ENCODE measurements at places on chromosomes 11 and 22.
A peak's percentile ranks its signal among the peaks of the same experiment; 100 is the strongest.

DNA sequence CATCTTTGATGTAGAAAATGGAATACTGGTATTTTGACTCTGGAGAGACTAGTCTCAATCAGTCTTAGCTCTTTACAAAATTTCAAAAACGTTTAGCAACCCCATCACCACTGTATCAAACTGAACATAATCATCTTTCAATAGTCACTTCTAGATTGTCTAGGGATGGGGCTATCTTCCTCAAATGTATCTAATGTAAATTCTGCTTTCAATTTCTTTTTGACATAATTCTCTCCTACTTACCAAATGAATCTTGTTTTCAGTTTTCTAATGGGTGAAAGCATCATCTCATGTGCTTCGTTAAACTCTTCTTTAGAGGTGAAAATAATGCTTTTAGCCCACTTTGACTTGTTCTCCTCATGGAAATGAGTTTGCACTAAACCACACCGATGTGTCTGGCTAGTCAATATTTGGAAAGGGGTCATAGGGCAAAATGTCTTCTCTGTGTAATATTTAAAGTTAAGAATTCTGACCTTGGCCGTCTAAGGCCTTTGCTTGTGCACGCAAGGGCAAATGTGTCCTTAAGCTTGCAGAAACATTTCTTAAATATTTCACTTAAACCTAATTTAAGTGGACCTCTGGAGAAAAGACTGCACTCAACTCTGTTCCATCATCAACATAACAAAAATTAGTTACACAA lies 5.2 kb downstream of the SIK3 start:
- DNase-seq: no peak

DNA sequence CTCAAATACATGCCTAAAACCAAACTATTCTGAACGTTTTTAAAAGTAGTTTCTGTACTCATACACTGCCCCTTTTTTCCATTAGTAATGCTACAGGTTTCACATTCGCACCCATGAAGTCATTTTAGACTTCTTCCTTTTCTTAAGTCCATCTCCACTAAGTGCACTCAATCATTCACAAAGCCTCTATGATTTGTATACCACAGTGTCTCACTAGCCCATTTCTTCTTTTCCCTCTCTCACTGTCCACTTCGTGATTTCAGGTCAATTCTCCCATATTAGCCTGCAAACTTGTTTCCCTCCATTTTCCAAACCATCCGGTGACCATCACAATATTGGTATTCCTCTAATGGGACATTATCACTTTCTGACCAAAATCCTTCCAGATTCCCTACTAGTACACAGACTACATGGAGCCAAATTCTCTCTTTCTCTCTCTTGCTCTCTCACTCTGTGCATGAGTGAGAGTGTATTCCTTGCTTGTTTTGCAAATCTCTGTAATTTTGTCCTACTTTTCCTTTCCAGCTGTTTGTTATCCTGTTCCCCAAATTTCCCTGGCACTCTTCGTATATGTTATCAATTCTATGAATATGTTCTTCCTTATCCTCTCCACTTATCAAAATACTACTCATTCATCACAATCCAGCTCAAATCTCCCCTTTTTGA lies 3.4 kb upstream of the ZC3H12C start:
- DNase-seq: no peak

DNA sequence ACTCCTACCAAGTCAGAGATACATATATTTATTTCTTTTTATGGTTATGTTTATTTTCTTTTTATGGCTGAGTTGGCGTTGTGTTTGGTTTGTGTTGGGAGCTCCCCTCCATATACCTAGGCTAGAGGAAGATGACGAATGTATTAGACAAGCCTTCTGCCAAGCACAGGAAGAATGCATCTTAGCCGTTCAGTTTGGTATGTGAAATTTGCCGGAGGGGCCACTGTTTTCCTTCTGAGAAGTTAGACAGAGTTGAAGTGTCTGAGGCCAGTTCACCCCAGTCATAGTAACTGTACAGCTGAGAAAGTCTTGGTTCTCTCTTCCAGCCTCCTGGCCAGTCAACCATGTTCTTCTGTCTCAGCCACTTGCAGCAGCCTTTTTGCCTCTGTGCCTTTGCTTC lies 29.8 kb downstream of the TEAD1 start:
- peak; percentile 39 for DNase-seq

DNA sequence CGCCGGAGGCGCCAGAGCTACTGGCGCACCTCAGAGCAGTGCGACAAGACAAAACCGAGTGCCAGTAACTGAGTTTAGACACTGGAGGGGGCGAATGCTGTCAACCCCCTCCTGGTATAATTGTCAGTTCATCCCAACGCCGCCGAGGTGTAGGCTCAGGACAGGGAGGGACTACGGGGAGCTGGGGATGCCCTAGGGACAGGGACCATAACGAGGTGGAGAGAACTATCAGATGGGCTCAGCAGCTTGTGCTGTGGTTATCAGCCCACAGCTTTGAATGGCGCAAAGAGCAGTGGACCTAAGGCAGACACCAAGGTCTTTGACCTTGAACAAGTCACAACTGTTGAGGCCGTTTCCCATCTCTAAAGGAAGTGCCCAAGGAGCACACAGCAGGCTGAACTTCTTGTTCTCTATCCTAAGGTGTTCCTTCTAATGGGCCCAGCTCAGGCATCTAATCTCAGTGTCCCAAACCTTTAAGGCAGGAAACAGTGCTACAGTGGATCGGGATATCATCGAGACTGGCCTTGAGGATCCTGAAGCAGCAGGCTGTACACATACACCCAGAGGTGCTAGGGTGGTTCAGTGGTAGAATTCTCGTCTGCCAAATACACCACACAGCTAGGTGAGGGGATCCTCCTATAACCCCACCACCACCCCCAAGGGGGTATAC lies 958 bp upstream of the TUT1 start:
- no peak for DNase-seq

DNA sequence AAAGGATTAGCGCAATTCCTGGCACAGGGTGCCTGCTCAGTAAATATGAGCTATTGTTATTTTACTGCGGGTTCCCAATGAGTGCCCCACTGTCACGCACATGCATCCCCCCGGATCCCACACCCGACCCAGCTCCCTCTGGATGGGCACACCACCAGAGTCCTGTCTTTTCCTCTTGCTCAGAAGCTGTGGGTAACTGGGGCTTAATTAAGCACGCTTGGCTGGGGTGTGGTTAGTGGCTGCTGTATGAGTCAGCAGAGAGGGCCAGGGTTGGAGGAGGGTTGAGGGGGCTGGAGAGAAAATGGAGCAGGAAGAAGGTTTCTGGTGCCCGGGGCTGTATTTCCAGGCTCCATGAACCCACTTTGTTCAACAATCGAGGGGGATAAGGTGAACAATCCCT lies 30.3 kb upstream of the NECTIN1 start:
- peak; percentile 30 for DNase-seq

DNA sequence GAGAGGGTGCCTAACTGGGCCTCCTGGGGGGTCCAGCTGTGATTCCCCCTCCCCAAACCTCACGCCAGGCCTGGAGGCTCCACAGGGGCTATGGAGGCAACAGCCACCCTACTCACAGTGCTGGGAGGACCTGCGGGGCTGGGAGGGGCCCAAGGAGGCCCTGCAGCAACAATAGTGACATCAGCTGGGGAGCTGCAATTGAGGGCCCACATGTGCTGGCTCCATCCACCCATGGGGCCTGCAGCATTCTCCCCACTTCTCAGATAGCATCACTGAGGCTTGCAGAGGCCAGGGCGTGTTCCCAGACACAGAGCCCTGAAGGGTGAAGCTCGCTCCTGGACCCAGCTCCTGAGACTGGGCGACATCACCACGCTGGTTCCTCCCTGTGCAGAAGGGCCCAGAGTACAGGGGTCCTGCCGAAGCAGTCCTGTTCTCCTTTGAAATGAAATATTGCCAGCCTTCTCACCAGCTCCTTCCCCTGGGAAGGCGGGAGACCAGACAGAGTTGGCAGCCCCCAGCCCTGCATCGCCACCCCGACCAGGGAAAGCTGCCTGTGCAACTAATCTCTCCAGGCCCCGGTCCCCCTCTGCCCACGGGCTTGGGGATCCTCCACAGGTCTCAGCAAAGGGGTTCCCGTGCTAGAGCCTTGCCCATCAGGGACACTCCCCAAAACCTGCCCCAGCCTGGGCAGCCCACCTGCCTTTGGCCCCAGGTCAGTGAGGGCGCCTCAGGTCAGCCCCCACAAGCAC lies 8.9 kb upstream of the TBX1 start:
- no peak for DNase-seq

DNA sequence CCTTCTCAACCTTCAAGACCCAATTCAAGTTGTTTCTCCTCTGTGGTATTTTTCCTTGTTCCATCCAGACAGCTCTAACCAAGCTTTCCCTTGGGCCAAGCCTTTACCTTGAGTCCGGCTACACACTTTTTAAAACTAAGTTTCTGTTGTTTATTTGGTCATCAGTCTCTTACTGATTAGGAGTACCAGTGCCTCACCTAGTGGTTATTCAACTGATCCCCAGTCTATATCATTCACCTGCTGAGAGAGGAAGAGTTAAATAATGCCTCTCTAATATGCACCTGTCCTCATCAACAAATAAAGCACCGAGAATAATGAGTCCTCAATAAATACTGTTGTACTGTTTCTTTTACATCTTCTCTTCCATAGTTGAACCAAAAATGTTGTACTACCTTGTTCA lies 160.8 kb downstream of the MSANTD4 start:
- DNase-seq: peak; percentile 7

DNA sequence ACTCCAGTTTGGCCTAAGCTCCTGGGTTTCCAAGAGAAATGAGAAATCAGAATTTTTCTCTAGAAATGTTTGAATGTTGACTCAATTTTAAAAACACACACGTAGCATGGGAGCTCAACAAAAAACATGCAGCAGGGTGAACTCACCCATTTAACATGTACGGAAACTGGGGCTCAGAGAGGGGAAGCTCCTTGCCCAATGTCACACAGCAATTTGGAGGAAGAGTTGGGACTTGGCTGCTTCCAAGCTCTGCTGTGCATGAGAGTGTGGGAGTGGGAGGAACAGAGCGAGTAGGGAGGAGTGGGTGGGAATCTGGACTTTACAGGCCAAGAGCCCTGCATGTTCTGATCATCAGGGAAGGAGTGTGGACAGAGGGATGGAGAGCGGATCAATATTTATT lies 5.9 kb downstream of the TPST2 start:
- DNase-seq: no peak

DNA sequence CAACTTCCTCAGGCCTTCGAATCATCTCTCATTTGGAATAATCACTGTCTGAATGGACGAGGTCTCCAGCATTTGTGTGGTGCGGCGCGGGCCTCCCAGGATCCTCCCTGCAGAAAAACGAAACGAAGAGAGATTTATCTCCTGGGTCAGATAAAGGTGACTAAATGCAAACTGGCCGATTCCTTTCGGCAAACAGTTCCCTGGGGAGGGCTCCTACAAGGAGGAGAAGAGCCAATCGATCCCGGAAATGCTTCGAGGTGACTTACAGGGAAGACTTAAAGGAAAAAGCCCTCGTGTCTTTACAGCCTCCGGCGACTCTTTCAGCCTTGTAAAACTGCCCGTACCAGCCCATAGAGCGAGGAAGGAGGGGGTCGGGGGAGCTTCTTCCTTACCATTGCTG lies 126.5 kb downstream of the MIAT start:
- peak; percentile 25 for DNase-seq

- no peak for DNase-seq
Observed at GRCh38 chr11:17230867-17231851, 23.4 kb upstream of the PIK3C2A start.

GRCh38 chr11:125227151-125227550 lies 62.6 kb downstream of the PKNOX2 start:
- DNase-seq: no peak

- DNase-seq: no peak
Observed at GRCh38 chr22:40553014-40553554, 83.4 kb downstream of the MRTFA start.

GRCh38 chr11:75600356-75600755 lies 38.3 kb downstream of the SERPINH1 start:
- DNase-seq: no peak

DNA sequence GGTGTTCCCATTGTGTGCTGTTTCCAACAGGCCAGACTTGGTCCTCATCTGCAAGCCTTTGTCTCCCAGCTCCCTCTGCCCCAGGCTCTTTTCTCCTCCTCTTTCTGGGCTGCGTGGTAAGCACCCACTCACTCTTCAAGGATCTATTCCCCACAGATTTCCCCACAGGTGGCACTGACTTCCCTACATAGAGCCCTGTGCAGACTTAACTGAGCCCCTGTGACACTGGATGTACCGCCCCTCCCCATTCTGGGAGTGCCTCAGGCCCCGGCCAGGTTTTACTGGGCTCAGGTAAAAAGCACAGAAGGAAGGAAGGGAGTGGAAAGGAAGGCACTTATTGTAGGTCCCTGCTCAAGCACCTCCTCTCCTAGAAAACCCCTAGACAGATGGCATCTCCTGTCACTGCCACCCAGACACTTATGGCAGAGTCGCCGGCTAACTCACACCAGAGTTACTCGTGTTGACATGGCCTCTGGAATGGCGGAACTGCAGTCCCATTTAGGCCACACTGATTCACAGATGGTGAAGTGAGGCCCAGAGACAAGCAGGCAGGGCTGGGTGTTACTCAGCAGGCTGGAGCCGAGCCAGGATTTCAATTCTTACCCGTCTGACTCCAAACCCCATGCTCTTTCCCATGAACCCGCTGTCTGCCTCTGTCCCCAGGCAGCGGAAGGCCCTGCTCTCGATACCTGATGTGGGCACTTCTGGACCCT lies 47.2 kb downstream of the LRRC32 start:
- DNase-seq: no peak

DNA sequence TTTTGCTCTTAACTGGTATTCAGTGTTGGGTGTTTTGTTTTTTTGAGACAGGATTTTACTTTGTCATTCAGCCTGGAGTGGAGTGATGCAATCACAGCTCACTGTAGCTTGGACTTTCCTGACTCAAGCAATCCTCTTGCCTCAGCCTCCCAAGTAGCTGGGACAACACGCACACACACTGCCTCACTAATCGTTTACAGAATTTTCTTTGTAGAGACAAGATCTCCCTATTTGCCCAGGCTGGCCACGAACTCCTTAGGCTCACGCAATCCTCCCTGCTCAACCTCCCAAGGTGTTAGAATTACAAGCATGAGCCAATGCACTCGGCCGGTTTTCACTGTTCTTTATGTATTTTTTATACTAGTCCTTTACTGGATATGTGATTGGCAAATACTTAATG lies 51.0 kb upstream of the IGLL5 start:
- no peak for DNase-seq

DNA sequence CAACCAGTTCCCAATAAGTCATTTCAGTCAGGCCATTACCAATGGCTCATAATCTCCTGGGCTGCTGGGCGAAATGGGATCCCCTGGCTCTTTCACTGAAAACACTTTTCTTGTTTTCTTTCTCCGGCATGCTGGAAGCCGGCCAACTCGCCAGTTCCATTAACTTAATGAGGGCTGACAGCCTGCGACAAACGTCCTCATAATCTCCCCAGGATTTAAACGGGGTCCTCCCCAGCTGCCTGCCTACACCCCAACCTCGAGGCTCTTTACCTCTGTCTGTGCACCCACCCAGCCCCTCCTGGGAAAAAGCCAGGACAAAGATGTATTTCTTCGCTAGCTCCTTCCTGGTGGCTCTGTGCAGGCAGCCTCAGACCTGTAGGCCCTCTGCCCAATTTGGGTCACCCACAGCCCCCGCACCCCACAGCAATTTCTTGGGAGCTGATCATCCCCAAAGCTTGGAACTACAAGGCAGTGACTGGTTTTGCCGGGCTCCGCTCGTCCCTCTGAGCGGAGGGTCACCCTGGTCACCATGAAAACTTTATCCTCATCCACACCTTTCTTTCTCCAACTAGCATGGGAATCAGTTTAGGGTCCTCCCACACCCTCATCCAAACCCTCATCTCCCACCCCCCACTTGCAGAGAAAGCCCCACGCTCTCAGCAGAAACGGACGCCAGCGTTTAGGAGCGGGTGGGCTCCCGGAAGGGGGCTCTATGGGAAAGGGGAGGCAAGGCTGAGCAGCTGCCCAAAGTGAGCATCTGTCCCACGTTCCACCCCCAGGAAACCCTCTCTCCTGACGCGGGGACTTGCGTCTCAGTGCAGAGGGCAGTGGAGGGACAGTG lies 51.1 kb upstream of the KCNQ1OT1 start:
- DNase-seq: no peak

Data from cardiac muscle cell (in vitro differentiated cells and primary cell).